NCI-H1105 (cell line): ENCODE measurements at places on chromosomes 11 and 22.
A peak's percentile ranks its signal among the peaks of the same experiment; 100 is the strongest.

- DNase-seq, result no peak
Measured at GRCh38 chr22:38204784-38205183, 3.0 kb downstream of the MAFF start.

DNA sequence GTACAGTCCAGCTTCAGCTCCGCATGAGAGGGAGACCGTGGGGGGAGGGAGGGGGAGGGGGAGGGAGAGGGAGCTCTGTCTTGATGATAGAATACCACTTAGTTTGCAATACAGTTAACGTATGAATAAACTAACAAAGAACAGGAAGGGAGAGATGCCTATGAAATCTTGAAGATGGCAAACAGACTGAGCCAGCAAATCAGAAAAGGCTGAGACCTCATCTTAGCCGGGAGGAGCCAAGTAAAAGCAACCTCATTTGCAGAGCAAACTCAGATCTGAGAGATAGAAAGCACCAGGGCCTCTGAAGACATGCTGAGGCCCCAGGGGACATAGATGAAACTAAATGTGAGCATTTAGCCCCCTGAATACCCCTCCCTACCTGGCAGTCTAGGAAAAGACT is 23.0 kb downstream of the APLP2 start:
- no peak for DNase-seq

DNA sequence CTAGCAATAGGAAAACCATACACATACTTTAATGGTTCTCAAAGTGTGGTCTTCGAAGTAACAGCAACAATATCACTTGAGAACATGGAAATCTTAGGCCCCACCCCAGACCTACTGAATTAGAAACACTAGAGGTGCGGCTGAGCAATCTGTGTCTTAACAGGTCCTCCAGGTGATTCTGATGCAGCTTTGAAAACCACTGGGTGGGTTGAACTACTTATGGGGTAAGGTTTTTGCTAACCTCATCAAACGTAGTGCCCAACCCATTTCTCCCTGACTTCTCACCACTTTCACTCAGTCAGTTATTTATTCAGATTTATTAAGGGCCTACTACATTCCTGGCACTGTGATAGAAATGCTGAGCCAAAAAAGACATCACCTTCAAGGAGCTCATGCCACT is 3.7 kb downstream of the MPZL2 start:
- DNase-seq, result no peak

- no peak for DNase-seq
Measured at GRCh38 chr11:121795174-121795573, 320.8 kb downstream of the BLID start.

GRCh38 chr22:49413551-49413950 is 414.1 kb downstream of the BRD1 start:
- no peak for DNase-seq

GRCh38 chr11:126716456-126717083 is 284.0 kb downstream of the KIRREL3 start:
- DNase-seq, result peak; percentile 67

- DNase-seq, result no peak
Measured at GRCh38 chr11:9385327-9385899, 961 bp downstream of the IPO7 start.

DNA sequence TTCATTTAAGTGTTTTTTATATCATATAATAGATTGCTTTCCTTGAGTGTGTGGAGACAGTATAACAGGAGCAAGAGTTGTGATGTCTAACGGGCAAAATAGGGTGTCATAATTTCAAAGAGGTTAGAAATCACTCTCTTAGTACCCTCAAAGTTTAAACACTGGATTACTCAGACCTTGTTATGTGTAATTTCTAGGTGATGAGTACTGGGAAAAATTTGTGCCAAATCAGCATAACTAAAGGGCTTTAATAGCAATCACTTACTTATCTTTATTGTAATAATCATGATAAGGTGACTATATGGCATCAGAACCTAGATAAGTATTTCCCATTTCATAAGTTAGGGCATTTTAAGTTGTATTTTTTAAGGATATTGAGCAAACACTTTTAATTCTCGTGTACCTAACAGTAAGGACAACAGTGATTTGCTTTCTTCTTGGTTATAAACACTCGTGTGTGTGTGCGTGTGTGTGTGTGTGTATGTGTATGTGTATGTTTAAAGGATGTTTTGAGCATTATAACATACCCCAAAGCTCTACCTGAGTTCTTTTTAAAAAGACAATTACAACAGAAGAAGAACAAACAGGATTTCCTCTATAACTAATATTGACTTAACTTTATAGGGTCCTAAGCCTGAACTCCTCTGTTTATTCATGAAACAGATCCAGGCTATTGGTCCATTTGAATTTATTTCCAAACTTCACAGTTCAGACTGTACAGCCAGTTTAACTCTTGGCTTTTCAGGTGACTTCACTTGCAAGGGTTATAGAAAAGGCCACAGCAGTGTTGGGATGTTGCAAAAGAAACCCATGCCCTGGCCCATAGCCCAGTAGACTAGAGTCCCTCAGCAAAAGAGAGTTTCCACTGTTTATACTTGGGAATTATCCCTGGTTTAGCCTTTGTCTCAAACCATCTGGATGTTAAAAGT is 23.7 kb upstream of the PDE3B start:
- DNase-seq, result no peak

GRCh38 chr11:121884626-121885025 is 231.4 kb downstream of the BLID start:
- no peak for DNase-seq

DNA sequence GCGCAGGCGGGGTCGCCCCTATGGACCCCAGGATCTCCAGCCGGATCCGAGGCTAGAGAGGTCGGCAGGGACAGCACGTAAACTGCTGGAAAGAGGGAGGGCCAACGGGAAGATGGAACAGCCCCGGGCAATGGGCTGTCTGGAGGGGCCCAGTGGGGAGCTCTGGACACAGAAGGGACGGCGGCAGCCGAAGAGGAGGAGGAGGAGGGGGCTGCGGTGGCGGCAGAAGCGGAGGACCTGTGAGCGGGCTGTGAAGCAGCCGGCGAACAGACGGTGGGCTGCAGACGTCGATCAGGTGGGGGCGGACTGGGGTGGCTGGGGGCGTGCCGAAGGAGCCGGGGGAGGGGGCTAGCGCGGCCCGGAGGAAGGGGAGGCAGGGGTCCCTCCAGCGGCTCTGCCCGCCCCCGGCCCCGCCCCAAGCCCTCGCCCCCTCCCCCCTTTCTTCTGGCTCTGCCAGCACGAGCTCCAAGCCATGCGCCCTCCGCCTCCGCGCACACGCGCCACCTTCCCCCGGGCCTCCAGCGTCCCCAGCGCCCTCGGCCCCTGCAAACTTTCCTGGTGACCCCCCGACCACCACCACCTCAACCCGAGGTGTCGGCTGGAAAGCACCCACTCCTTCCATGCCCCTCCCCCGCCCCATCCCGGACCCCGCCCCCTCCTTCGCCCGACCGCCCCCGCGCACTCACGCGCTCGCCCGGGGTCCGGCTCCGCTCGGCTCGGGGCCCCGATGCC is 432 bp downstream of the TNKS1BP1 start:
- DNase-seq, result peak; percentile 29

GRCh38 chr22:37594237-37594636 is 14.3 kb upstream of the LGALS2 start:
- no peak for DNase-seq

DNA sequence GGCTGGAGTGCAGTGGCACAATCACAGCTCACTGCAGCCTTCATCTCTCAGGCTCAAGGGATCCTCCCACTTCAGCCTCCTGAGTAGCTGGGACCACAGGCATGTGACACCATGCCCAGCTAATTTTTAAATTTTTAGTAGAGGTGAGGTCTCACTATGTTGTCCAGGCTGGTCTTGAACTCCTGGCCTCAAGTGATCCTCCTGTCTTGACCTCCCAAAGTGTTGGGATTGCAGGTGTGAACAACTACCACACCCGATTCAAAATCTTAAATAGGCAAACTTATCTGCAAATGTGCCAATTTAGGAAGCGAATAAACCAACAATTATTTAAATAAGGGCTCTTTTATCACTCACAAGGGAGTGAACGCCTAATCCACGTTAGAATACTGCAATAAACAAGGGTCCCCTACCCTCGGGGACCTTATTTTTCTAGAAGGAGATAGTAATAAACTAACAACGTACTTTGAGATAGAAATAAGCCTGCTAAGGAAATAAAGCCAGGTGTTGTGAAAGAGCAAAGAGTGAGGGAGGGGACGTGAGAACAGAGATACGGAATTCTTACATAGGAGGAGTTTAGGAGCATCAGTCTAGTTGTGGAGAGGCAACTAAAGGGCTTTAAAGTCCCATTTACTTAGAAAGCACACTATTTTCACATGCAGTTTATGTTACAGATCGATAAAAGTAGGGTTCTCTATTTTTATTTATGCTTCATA is 3.0 kb upstream of the WEE1 start:
- DNase-seq, result no peak

DNA sequence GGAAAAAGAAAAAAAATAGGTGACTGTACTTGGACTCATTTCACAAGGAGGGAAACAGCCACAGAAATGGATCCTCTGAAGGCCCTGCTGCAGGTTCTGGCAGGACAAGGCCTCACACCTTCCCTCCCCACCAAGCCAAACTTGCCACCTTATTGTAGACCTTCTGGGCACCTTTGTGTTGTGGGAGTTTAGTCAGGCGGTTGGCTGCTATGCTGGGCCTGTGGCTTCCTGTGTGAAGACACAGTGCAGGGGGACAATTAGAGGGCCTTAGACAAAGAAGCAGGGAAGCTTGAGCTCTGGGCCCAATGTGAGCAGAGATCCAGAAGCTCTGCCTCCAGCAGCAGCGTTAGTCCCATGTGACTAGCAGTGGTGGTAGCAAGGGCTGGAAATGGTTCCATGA is 4.2 kb downstream of the RAB1B start:
- DNase-seq, result no peak

DNA sequence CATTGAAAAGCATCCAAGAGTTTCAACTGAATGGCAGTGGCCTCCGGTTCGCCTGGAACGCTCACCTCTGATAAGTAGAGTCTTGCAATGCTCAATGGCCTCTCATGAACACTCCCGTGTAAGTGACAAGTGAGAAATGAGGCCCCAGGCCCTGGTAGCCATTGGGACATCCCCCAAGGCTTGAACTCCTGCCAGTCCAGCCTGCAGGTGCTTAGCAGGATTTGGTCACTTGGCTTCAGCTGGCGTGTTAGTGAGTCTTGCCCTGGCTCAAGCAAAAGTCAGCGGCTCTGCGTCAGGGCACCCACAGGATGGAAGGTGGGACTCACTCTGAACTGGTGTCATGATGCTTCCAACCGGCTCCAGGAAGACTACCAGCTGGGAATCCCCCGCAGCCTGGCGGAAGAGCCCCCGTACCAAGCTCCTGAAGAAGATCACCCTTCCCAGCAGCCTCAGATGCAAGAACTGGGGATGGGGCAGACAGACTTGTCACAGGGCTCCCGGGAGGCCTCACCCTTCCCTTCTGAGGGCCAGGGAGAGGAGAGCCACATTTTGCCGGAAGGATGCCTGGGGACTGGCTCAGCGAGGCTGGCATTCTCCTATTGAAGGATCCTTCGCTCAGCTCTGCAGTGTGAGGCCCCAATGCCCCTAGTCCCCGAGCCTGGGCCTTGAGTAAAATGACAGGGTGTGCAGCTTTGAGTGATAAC is 19.3 kb downstream of the MB start:
- no peak for DNase-seq

GRCh38 chr11:58391879-58392278 is 14.8 kb downstream of the OR5B3 start:
- DNase-seq, result no peak
